Activated naive CD8-positive, alpha-beta T cell treated with anti-CD3 and anti-CD28 coated beads, Interleukin-2, amount 50 U/mL, for 24 hours (primary cell): ENCODE measurements at places on chromosomes 1 and 21.

DNA sequence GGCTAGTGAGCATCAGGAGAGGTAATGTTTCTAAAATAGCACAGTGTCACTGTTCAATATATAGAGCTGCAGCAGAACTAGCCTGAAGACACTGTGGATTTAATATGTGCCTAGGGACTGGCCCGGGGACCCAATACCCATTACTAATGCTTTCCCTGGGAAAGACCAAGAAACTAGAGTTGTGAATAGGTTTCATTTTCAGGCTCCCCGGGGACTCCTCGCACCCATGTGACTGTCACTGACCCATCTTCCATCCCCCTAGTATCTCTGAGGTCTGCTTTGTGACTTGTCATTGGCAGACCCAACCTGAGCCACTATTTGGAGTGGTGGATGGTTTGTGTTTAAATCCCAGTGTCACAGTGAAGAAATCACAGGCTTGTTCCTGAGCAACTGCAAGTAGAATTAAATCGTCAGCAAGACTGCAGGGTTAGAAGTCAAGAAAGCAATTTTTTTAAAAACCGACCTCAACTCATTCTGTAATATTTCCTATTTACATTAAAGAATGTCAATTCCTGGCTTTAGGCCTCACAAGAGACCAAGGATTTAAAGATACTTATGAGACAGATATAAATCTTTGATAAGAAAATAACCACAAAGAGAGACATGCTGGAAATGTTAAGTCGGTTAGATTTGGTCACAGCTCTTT, 130.0 kb upstream of the TNR start:
- no peaks in the 10 kb centered on the region for H3K27me3 ChIP-seq
- peaks cover 2% of the 10 kb centered on the region for H3K4me1 ChIP-seq
- no peak overlapping the region for H3K4me3 ChIP-seq
- H3K36me3 ChIP-seq = no peaks in the 10 kb centered on the region

DNA sequence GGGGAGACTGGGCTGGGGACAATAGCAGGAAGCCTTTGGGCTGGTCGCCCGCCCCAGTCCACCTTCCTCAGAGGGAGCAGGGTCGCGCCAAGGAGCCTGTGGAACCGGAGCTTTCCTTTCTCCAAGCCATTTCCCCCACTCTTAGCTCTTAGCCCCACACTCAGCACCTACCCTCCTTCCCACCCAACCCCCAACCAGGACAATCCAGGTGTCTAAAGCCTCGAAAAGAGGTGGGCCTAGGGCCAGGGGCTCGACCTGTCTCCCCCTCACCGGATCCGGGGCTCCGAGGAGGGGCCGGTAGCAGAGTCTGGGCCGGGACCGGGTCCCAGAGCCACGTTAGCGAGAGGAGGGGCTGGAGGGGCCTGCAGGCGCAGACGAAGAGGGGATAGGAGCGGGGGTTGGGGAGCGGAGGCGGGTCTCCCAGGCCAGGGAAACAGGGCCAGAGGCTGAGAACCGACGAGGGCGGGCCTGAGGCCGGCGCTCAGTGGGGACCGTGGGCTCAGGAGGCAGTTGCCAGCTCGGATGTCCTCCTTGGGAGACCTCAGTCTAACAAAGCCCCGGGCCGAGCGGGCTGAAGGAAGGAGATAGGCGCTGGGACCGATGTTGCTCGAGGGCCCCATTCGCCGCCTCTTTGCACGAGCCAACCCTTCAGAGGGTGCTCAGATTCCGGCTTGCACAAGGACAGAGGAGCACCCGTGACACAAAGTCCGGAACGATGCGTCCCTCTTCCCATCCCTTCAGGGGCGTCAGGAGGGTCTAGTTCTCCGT, 943 bp downstream of the SEMA6C start:
- peak; percentile 43 for DNase-seq
- H3K27me3 ChIP-seq = peaks cover 3% of the 10 kb centered on the region
- H3K4me1 ChIP-seq = peaks cover 16% of the 10 kb centered on the region
- H3K36me3 ChIP-seq = no peaks in the 10 kb centered on the region
- H3K27ac ChIP-seq = no peak overlapping the region
- peak overlapping the region; percentile 85 for H3K4me3 ChIP-seq

DNA sequence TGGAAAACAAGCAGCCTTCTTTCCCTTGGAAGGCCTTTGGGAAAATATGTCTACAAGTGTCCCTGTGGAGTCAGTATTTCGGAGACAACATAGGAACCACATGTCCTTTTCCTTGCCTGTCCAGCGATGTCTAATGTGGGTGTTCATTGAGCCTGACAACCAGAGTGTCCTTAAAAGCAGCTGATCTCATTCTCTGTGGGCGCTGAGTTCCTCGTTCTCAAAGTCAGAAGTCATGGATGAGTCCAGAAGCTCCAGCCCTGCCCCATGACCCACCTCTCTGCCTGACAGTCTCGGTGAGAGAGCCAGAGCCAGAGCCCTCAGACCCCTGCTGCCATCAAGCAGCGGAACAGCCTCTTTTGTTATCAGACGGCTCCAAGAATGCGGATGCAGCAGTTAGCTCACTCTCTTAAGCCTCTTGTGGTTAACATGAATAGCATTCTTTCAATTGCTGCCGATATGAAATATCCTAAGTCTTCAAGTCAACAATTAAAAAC, 329.2 kb downstream of the TGFB2 start:
- H3K27ac ChIP-seq = no peak overlapping the region
- H3K27me3 ChIP-seq = peaks cover 3% of the 10 kb centered on the region
- DNase-seq = no peak
- no peak overlapping the region for H3K4me3 ChIP-seq
- H3K36me3 ChIP-seq = no peaks in the 10 kb centered on the region

GRCh38 chr1:76161451-76161850, 86.9 kb downstream of the ST6GALNAC3 start:
- no peak for DNase-seq
- no peaks in the 10 kb centered on the region for H3K27me3 ChIP-seq
- H3K4me3 ChIP-seq = no peak overlapping the region
- no peaks in the 10 kb centered on the region for H3K4me1 ChIP-seq
- no peaks in the 10 kb centered on the region for H3K36me3 ChIP-seq
- no peak overlapping the region for H3K27ac ChIP-seq

DNA sequence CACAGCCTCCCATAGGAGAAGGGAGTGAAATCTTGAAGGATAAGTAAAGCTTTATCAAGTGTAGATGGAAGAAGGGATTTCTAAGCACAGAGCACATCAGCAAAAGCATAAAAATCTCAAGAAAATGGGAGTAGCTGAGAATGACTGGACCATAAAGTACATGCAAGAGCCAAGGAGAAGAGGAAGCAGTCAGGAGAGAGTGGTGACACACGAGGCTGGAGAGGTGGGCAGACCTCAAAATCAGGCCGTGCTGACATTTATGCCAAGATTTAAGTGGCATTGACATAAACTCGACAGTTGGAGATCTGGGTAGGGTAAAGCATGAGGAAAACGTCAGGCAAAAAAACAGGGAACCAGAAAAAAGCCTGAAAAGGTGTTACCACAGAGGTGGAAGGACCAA, 62.3 kb downstream of the GFI1 start:
- no peaks in the 10 kb centered on the region for H3K4me1 ChIP-seq
- no peaks in the 10 kb centered on the region for H3K36me3 ChIP-seq
- DNase-seq = no peak

DNA sequence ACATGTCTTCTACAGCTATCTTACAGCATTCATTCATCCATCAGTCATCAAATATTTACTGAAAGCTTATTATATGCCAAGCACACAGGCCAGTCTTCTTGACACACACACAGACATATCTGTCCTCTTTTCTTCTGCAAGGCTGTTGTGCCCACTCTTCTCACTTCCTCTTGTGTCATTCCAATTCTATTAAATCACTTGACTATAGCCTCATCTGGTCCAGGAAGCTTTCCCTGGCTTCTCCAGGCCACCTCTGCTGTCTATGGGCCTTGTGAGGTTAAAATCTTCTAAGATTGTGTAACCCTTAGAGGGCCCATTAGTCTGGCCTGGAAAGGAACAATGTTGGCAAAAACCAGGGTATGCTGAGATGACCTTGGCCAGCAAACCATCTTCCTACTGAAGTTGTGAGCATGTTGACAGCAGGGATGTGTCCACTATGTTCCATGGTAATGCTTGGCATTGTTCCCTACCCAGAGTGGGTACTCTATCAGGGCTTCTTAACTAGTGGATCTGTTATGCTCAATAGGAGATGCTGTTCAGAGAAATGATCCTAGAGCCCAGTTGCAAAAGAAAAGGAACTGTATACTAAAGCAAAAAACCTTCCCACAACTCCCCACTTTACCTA, 5.3 kb downstream of the TRAF3IP3 start:
- peaks cover 93% of the 10 kb centered on the region for H3K36me3 ChIP-seq
- peaks cover 74% of the 10 kb centered on the region for H3K4me1 ChIP-seq
- H3K4me3 ChIP-seq = peak overlapping the region; percentile 4
- no peaks in the 10 kb centered on the region for H3K27me3 ChIP-seq
- no peak for DNase-seq

GRCh38 chr1:2987773-2988172, 33.5 kb upstream of the ACTRT2 start:
- no peak for DNase-seq
- H3K4me3 ChIP-seq = no peak overlapping the region
- H3K4me1 ChIP-seq = no peaks in the 10 kb centered on the region
- H3K36me3 ChIP-seq = no peaks in the 10 kb centered on the region
- H3K27me3 ChIP-seq = peaks cover 6% of the 10 kb centered on the region

GRCh38 chr21:45093035-45093532, 18.7 kb downstream of the ADARB1 start:
- H3K4me3 ChIP-seq = no peak overlapping the region
- H3K27ac ChIP-seq = no peak overlapping the region
- H3K27me3 ChIP-seq = no peaks in the 10 kb centered on the region
- H3K4me1 ChIP-seq = peaks cover 69% of the 10 kb centered on the region
- DNase-seq = no peak
- peaks cover 5% of the 10 kb centered on the region for H3K36me3 ChIP-seq

DNA sequence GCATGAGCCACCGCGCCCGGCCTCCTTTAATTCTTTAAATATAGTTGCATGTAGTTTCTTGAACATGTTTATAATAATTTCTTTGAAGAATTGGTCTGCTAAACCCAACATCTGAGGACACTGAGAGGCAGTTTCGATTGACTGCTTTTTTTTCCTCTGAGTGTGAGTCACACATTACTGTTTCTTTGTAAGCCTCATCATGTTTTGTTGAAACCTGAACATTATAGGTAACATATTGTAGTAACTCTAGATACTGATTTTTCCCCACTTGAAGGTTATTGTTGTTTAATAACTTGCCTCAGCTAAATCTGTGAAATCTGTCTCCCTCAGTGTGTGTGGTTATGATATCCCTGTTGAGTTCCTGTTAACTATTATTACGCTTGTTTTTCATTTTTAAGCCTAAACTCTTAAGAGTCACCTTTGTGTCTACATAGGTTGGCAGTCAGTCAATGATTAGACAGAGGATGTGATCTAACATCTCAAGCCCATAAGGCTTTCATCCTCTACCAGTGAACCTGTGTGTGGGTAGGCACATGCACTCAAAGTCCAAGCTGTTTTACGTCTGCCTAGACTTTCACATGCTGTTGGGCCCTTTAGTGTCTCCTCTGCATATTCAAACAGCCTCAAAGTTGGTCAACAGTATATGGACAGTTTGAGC, 155.5 kb downstream of the KCNH1 start:
- H3K36me3 ChIP-seq = no peaks in the 10 kb centered on the region
- H3K4me3 ChIP-seq = no peak overlapping the region
- no peaks in the 10 kb centered on the region for H3K27me3 ChIP-seq
- no peaks in the 10 kb centered on the region for H3K4me1 ChIP-seq

DNA sequence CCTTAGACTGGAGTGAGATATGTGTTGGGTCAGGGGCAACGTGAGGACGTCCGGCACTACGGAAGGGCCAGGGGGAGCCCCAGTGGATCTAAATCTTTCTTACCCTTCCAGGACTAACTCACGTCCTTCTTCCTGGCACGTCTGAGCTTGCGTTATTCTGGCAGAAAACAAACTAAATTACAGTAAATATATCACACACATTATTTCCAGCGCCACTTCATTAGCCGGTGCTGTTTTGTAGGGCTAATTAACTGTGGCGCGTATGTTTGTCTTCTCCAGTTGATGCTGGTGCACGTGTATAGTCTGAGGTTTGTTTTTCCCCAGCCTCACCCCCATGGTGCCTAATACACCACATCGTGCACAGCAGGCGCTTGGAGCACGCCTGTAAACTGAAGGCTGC, 59.2 kb downstream of the TLR5 start:
- no peak for DNase-seq
- no peak overlapping the region for H3K27ac ChIP-seq
- peaks cover 7% of the 10 kb centered on the region for H3K4me1 ChIP-seq
- H3K4me3 ChIP-seq = no peak overlapping the region
- H3K36me3 ChIP-seq = no peaks in the 10 kb centered on the region
- peaks cover under 1% of the 10 kb centered on the region for H3K27me3 ChIP-seq

GRCh38 chr1:230501849-230502248, 75.7 kb upstream of the PGBD5 start:
- no peak overlapping the region for H3K4me3 ChIP-seq
- H3K27me3 ChIP-seq = peaks cover 8% of the 10 kb centered on the region
- H3K27ac ChIP-seq = no peak overlapping the region
- no peak for DNase-seq
- no peaks in the 10 kb centered on the region for H3K4me1 ChIP-seq

- H3K4me3 ChIP-seq = no peak overlapping the region
- H3K36me3 ChIP-seq = no peaks in the 10 kb centered on the region
- peak; percentile 46 for DNase-seq
- H3K27ac ChIP-seq = no peak overlapping the region
- peaks cover 9% of the 10 kb centered on the region for H3K27me3 ChIP-seq
Observed at GRCh38 chr1:111030590-111030989, 66.9 kb upstream of the LRIF1 start.

- H3K4me3 ChIP-seq = no peak overlapping the region
- H3K4me1 ChIP-seq = peaks cover 4% of the 10 kb centered on the region
- no peak for DNase-seq
- no peak overlapping the region for H3K27ac ChIP-seq
Observed at GRCh38 chr21:36379251-36379650, 5.9 kb upstream of the CHAF1B start.

- peaks cover 6% of the 10 kb centered on the region for H3K27me3 ChIP-seq
- H3K36me3 ChIP-seq = no peaks in the 10 kb centered on the region
- no peaks in the 10 kb centered on the region for H3K4me1 ChIP-seq
- no peak for DNase-seq
Observed at GRCh38 chr1:48644190-48644900, 132.3 kb downstream of the BEND5 start.

DNA sequence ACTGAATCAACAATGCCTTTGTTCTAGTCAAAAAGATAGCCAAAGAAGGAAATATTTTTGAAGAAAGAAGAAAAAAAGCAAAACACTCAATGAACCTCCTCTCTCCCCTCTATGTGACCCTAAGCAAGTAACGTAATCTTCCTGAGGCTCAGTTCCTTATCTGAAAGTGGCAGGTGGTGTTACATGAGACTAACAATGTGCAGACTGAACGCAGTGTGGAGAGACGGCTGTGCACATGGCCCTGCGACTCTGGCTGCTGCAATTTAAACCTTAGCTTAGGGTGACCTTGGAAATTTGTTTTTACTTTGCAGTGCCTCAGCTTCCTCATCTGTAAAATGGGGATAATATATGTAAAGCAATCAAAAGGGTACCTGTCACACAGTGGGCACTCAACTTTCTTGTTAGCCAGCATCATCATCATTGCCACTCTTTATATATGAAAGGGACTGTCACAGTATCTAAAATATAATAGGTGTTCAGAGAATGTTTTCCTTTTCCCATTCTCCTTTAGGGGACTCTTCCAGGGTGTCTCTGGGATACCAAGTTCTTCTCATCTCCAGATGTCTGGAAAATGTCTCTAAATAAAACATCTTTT, 100.1 kb upstream of the JUN start:
- no peak overlapping the region for H3K27ac ChIP-seq
- no peaks in the 10 kb centered on the region for H3K27me3 ChIP-seq
- H3K4me1 ChIP-seq = peaks cover 38% of the 10 kb centered on the region
- no peak for DNase-seq

- H3K36me3 ChIP-seq = no peaks in the 10 kb centered on the region
- no peaks in the 10 kb centered on the region for H3K27me3 ChIP-seq
- peaks cover 20% of the 10 kb centered on the region for H3K4me1 ChIP-seq
- no peak overlapping the region for H3K4me3 ChIP-seq
Observed at GRCh38 chr1:25917996-25918395, 11.8 kb upstream of the STMN1 start.
